Right cardiac atrium (tissue), 5 donors: ENCODE measurements at places on chromosomes 7 and 10. TPM values are rescaled to one million over a fixed set of nuclear protein-coding genes. Genes with fewer than 3 reads are reported as not detected.

GIMAP8 gene
- 11.7 TPM for total RNA-seq

CRPPA gene
- 13.6 TPM for total RNA-seq

WDR86 gene
- total RNA-seq: 0.17 TPM

CELF2 gene
- total RNA-seq: 87.0 TPM

TECPR1 gene
- total RNA-seq: 25.1 TPM

PRKCQ gene
- total RNA-seq: 0.24 TPM

DRGX gene
- not detected for total RNA-seq

CPN1 gene
- not detected for total RNA-seq

COL1A2 gene
- total RNA-seq: 168 TPM

GRCh38 chr10:7075110-7075509 lies 335.7 kb downstream of the SFMBT2 start:
- no peak for DNase-seq

GRCh38 chr10:109456566-109457301 lies 466.6 kb downstream of the XPNPEP1 start:
- peak; percentile 50 for DNase-seq

GRCh38 chr7:159091041-159091440 lies 53.6 kb downstream of the VIPR2 start:
- DNase-seq: no peak

DNA sequence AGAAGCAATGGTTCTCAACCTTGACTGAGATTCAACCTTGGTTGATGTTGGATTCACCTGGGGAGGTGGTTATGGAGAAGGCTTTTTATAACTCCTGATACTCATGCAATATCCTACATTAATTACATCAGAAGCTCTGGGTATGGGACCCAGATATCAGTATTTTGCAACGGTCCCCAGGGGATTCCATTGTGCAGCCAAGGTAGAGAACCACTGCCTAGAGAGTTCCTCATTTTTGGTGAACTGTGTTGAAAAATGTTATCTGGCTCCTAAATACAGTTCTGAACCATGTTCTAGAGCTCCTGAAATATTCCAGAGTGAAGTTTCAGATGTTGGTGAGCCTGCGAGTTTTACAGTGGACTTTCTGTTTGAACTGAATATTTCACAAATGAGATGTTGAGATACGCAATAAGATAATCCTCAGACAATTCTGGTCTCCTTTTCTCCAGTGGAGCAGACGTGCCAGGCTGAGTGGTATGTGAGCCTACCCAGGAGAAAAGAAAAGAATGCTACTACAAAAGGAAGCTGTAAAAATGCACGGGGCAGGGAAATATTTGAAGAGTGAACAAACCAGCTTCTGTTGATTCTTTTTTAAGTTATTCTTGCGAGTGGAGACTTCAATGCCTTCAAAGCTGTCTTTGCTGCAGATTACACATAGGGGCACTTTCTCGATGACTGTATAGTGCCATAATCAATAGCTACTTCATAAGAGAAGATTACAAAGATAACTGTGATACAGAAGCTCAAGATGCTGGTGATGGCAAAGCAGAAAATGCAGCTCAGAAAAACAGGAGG lies 13.6 kb upstream of the C10orf120 start:
- no peak for DNase-seq

DNA sequence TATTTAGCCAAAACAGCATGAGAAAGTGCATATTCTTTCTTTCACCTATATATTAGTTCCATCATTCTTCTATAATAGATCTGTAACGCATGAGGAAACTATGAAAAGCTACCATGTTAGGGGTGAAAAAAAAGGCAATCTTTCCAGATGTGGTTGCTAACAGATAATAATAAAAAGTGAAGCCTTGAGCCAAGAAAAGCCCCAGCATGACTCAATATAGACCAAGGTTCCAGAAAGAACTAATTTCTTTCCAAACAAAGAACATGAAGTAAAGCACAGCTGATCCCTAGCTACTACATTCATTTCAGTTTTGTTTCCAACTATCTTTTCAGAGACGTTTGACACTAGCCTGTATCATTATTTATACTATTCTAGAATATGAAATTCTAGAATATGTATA lies 16.4 kb downstream of the ARL4A start:
- no peak for DNase-seq

- no peak for DNase-seq
These were observed 173.3 kb downstream of the SLC16A9 start for GRCh38 chr10:59536167-59537014.

DNA sequence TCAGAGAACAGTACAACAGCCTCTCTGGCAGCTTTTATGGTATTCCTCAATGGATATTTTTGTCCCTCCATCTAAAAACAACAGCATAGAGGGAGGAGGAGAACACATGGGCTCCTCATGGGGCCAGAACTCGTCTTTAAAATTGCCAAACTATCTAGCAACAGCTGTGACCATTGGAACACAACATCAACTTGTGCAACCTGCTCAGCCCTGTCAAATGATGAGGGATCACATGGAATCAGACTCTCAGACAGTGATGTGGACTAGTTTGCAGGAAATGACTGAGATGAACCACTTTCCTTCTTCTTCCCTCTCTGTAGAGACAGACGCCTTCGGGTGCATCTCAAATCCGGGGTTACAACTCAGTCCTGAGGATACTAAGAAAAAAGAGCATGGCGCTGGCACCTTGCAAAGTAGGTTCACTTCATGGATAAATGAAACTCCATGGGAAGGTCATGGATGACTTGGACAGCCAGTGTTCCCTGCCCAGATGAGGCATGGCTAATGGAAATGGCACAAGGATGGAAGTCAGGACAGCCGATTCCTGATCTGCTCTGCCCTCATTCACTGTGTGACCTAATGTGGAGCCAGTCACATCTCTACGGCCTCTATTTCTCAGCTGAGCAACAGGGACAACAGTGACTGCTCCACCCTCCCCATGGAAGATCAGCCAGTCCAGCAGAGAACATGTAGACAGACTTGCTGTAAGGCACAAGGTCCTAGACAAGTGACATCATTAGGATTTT lies 24.6 kb upstream of the DGKI start:
- DNase-seq: no peak

DNA sequence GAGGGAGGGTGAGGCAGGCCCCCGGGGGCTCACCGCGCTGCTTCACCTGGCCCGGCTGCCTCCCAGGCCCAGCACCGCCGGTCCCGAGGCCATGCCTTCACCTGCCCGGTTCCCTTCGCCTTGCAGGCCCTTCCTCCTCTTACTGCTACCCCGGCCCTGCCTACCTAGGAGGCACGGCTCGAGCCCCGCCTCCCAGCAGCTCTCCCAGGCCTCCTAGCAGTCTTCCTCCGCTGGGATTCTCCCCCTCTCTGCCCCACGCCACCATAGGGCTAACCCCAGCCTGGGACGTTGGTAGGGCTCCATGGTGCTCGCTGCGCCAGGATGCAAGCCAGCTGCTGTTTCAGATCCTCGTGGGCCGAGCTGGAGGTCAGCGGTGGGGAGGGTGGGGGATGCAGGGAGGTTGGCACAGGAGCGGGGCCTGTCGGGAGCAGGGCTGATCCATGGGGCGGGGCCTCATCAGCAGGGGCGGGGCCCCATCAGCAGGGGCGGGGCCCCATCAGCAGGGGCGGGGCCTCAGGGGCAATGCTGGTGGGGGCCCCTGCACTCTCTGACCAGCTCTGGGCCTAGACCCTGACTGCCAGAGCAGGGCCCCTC lies 63.3 kb downstream of the RASGEF1A start:
- peak; percentile 64 for DNase-seq

DNA sequence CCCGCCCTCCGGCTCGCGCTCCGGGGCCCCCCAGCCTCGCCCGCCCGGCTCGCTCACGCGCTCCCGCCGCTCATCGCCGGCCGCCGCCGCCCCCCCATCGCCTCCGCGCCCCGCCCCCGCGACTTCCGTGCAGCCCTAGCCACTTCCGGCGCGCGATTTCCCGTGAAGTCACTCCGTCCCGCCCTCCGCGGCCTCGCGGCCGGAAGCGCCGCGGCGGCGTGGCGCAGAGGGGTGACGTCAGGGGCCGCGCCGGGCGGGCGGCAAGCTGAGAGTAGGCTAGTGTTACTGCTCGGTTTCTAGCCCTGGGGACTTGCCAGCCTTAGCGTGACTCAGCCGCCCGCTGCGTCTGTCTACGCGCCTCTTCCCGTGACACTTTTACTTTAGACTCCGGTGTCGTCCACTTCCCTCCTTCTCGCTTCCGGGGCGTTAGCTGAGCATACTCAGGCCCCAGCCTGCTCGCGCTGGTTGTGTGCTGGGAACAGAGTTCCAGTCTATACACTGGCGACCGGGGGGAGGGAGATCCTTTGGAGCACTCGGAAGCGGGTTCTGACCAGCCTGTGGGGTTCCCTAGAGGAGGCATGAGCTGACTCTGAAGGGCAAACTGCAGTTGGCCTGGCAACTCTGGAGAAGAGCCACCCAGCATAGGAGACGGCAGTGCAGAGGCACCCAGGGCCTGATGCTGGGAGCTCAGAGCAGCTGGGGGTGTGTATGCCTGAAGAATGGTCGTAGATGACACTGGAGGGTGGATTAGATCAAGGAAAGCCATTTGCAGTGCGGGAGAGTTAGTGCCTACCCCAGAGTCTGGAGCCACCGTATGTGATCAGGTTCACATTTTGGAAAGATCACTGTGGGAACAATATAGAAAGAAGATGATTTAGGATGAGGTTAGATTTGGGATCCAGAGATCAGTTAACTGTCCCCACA lies at the start of gene PURB:
Gene PURB, minus strand, starts transcription at position 137 of the 924 bp plus-strand sequence. CDS start 182 bp downstream, outside the sequence.
- DNase-seq: peak; percentile 98

GRCh38 chr7:141071855-141072547 lies 1.9 kb upstream of the TMEM178B start:
- no peak for DNase-seq

DNA sequence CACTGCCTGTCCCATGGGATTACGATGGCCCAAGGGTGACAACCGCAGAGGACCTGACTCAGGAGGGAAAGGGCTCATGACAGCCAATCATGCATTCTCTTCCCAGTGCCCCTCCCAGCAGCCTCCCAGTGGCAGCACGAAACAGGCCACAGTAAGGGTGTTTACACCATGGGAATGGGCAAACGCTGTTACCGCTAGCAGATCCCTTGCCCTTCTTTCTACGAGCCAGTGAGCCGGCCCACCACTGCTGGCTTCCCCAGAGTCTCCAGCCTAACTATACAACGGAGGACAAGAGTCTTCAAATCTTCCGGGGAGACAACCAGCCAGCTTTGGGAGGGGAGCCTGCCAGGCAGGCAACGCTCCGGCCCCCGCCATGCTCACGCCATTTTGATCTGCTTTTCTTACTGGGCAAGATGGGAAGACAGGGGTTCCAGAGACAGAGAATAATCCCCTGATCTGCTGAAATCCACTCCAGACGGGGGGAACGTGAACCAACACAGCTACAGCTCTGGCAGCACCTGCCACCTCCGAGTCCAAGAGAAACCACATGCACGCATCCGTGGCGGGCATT lies 69.8 kb downstream of the SLC29A4 start:
- DNase-seq: no peak

DNA sequence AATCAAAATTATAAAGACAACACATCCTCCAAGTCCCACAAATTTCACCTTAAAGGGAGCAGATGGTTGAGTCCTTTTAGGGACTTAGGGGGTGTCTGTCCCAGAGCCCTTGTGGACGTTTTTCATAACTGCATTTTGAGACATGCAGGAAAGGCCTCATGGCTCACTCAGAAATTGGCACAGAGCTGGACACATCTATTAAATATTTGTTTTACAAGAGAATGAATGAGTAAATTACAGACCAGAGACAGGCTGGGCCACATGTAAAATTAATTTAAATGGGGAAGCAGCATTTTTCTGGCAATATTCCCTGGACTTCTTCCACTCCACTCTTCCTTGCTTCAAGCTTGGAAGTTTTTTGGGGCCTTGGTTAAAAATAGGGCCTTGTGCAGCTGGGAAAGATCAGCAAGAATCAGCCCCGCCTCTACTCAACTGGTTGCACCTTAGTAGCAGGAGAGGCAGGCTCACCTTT lies 20.0 kb downstream of the LAMB1 start:
- DNase-seq: no peak

DNA sequence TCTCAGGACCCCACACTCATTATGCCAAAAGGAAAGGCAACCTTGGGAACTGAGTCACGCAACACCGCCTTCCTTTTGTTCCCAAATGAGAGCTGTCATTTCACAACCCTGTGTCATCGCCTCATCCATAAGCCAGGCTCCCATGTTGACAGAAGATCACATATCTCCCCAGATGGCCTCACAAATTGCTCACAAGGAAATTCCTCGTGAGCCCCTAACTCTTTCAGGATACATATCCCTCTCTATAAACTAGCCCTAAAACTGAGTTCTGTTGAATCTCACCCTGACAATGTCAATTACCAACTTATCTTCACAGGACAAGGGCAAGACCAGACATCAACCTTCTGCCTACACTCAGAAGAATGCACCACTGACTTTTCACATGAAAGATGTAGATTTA lies 22.6 kb downstream of the CCDC3 start:
- DNase-seq: no peak

DNA sequence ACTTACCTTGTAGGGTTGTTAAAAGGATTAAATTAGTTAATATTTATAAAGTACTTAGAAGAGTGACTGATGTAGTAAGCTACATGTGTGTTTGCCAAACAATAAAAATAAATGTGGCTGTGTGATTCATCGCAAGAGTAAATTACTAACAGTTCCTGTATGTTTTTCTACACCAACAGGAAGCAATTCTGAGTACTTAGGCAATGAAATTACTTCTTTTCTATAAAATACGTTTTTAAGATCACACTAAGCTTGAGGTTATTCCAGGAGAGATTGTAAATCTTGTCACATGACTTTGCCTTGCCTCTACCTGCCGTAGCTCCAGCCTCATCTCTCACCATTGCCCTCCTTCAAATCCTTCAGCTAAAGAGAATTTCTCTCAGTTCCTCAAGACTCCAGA lies 18.1 kb upstream of the GSTK1 start:
- DNase-seq: no peak

DNA sequence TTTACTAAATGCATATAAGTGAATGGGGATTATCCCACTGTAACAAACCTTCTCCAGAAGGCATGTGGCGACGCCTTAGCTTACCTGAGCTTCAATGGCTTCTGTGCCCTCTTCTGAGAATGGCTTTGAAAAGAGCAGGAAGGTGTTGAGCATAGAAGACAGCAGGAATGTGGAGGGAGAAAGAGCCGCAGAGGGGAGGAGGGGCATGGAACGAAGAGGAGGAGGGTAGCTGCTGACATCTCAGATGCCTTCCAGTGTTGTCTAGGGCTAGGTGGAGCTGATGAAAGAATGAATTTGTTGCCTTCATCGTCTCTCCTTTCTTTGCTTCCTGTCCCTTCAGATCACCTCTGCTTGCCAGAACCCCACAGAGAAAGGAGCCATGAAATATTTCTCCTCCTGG lies 86.2 kb downstream of the ITIH5 start:
- no peak for DNase-seq

- no peak for DNase-seq
These were observed 4.5 kb upstream of the MICALL2 start for GRCh38 chr7:1463676-1464223.

GRCh38 chr7:531777-532176 lies 12.1 kb upstream of the PDGFA start:
- DNase-seq: no peak
